Activated naive CD4-positive, alpha-beta T cell treated with anti-CD3 and anti-CD28 coated beads, Interleukin-2, amount 50 U/mL, for 72 hours (primary cell): ENCODE measurements at places on chromosomes 5 and 9. TPM values are rescaled to one million over a fixed set of nuclear protein-coding genes. Genes with fewer than 3 reads are reported as not detected.

Gene KCNN2
- not detected for total RNA-seq

Gene SLC45A2
- 0.33 TPM for total RNA-seq

Gene SPATA31C1
- not detected for total RNA-seq

- no peak for DNase-seq
Observed at GRCh38 chr5:147675168-147675567, 107.4 kb downstream of the JAKMIP2 start.

GRCh38 chr5:1799110-1799601, 481 bp downstream of the MRPL36 start:
- peak; percentile 72 for DNase-seq

- no peak for DNase-seq
Observed at GRCh38 chr5:86878250-86878649, 260.5 kb downstream of the COX7C start.

GRCh38 chr5:6449465-6450158, 953 bp downstream of the UBE2QL1 start:
- DNase-seq = no peak

- DNase-seq = no peak
Observed at GRCh38 chr5:71744009-71744790, 25.1 kb downstream of the CARTPT start.

DNA sequence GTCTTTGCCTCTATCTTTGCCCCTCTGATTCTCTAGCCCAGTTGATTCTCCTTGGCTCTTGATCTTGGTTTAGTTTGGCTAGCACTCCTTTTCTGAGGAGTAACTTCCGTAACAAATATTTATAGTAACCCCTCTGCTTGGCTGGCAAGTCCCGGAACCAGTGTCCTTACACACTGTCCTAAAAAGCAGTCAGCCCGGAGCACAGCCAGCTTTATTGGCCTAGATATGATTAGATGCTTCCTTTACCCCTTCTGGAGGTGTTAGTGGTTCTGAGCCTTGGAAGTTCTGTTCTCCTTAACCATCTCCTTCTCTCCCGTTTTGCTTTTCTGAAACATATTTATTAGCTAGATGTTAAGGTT, 17.0 kb upstream of the MSMP start:
- no peak for DNase-seq
